Muscle of back (tissue), 13 donors: ENCODE measurements at places on chromosomes 4 and X. TPM values are rescaled to one million over a fixed set of nuclear protein-coding genes. Genes with fewer than 3 reads are reported as not detected.

Gene NEIL3
- 2.2 TPM for polyA plus RNA-seq

Gene SH3RF1
- 18.2 TPM for polyA plus RNA-seq

Gene CCNB3
- polyA plus RNA-seq: 1.1 TPM

DNA sequence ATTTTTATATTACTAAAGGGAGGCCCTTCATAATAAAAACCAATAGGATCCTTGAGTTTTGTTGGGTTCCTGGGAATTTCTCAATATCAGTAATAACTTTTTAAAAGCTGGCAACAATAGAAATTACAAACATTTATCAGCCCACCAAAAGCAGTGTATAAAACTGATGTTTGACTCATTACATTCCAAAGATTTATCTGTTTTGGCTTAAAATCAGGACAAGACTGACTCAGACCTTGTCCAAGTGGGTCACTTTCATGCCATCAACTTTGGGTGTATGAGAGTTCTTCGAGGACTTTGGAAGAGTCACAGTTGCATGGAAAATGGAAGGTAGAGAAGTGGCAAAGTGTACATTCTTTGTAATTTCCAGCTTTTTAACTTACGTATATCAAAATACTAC is 102.8 kb downstream of the FRMPD4 start:
- DNase-seq: no peak

DNA sequence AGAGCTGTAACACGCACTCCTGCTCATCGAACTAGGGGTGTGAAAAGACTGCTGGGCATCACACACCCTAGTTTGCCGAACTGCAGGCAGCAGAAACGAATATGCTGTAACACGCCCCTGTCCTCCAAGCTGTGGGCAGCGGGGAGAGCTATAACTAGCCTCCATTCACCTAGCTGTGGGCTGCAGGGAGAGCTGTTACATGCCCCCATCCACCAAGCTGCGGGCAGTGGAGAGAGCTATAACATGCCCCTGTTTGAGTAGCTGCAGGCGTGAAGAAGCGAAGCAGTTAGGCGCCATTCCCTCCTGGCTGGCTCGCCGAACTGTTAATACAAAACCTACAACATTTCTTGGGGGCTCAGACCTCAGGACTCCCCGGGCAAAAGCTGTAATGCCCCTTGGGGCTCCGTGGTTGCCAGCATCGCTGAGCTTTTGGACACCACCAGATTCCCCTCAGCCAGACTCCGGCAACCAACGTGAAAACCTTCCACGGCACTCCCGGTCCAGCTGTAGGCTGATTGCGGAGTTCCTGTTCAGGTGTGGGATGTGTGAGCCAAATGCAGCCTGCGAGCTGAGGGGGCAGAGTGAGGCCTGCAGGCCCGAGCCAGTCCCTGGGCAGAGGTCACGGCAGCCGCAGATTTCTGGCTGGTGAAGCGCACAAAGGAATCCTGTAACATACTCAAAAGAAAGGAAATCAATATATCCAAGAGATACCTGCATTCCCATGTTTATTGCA is 41.1 kb upstream of the ANKRD17 start:
- DNase-seq: no peak

- no peak for DNase-seq
Measured at GRCh38 chr4:24655326-24655725, 71.0 kb upstream of the DHX15 start.

DNA sequence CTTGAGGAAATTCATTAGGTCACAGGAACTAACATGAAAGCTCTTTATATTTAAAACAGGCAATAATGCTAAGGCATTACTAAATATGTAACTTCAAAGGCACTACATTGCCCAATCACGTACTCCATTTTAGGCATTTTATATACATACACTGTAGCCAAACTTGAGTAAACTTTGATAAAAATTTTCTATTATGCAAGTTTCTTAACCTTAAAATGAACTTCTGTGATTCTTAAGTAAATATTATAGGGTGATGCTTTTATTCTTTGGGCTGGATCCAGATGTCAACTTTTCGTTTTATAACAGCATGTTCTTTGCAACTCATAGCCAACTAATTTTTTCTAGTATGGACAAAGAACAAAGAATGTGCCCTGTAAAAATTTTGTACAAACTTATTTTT is 28.3 kb upstream of the MAP9 start:
- no peak for DNase-seq

DNA sequence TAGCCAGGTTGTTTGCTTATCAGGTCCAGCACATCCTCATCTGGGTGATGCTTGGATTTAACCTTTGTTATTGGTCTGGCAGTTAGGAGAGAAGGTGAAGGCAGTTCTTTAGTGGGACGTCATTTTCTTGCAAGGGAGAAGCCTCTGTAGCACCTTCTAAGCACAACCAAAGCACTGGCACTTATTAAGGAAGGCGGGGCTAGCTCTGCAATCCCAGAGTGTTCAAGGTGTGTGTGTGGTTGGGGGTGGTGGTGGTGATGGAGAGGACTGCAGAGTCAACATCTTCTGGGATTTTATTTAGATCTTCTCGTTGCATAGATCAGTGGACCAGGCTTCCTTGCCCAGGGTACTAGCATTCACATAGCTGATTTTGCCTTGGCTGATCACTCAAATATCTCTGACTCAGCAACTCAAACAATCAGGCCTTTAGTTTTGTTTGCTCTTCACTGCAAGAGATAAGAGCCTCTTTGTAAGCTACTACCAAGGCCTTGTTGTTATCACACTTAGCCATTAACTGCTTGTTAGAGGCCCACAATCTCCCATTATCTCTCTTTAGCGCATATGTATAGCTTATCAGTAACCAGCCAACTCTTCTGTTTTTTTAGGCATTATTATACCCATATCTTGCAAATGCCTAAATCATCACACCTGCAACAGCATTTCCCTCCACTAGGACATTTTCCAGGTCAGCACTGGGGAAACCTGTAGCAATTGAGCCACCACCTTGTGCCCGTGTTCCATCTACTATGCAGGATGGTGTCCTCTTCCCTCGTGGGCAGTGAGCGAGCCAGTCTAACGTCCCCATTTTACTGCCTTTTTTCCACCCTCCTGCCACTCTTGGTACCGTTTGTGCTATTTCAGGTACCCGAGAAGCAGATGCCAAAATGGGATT is 36.5 kb upstream of the LINC00632 start:
- DNase-seq: no peak

GRCh38 chr4:53622739-53623151 is 31.5 kb upstream of the LNX1 start:
- DNase-seq: peak; percentile 17

DNA sequence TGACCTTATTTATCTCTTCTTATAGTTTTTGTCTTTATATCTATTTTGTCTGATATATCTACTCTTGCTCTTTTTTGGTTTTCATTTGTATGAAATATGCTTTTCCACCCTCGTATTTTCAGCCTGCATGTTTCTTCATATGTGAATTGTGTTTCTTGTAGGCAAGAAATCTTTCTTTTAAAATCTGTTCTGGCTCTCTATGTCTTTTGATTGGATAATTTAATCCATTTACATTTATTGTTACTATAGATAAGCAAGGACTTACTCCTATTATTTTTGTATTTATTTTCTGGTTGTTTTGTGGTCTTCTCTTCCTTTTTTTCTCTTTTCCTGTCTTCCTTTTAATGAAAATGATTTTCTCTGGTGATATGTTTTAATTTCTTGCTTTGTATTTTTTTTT is 403.1 kb downstream of the DCAF12L2 start:
- DNase-seq: no peak

DNA sequence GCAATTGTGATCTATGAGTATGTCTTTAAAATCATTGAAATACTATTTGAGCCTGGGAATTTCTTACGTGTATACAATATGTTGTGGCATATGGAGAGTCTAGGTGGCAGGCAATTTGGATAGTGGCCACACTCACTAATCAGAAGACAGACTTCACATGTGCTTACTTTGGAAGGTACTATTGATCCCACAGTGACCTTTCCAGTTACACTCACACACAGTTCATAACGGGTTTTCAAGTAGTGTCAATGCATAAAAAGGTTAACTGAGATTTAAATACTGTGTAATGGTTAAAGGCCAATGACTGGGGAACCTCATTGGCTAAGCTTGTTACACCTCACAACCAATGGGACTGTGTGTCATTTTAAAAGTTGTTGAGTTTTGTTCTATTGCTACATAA is 783.2 kb downstream of the RPA4 start:
- DNase-seq: no peak

DNA sequence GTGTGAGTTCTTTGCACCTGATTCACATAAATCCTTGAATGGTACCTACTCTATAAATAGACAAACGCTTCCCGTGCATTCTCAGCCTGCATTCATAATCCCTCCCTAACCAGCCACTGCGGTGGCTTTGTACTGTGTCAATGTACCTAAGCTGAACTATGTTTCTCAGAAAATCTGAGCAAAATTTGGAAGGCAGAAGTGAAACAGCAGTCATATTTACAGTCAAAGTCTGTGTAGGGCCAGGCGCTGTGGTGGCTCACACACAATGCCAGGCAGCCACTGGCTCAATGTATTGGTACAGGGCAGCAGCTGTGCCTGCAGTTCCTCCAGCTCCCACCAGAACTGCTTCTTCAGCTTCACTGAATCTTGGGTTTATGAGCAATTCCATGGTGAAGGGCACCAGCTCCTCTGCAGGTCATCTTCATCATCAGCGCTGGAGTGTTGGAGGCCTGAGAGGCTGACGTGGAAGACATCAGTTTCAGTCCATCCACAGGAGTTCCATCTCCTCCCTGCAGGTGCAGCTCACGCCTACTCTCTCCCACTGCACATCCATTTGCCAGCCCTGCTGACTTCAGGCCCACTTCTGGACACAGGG is 32.3 kb upstream of the IRF2 start:
- DNase-seq: no peak

DNA sequence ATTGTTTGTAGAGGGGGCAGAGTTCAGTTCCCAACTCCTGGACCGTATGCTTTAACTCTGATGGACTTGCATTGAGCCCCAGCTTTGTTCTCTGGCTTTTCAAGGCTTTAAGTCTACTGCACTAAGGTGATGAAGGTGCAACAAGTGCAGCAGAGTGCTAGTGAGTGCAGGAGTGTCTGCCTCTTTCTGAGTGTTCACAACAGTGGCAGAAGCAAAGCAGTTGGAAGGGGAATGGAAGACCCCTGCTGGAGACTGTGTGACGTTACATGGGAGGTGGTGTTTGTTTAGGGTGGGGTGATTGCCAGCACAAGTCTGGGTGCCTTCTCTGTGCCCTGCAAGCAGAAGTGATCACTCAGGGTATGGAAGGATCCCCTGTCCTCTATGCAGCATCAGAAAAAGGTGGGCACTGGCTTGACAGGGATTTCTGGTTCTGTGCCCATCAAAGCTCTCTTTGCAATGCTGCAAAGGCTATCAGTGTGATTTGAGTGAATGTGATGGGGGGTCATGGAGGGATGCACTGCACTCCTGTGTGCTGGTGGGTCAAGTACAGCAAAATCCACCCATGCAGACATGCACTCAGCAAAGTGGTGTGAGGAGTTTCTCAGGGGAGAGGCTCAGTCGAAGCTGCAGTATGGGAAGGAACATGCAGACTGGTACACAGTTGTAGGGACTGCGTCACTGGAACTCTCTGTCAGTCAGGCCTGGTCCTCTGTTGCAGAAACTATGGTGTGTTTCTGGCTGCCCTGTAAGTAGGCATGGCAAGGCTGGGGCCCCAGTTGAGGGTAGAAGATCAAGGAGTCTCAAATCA is 70.9 kb upstream of the UGT2B7 start:
- DNase-seq: no peak

DNA sequence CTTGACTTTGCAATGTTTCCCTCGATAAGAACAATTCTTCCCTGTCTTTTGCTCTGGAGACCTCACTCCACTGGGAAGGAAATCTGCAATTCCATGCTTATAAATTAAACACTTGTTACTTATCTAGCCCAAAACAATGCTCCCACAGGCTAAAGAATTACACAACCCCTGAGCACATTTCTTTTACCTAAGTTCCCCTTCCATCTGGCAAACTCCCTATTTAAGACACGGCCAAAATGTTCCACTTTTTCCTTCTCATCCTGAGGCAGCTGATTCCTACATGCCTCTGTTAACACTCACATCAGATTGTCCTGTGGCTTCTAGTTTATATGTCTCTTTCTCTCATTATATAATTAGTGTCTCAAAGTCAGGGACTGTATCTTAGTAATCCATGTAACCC is 211.7 kb downstream of the COX18 start:
- no peak for DNase-seq

DNA sequence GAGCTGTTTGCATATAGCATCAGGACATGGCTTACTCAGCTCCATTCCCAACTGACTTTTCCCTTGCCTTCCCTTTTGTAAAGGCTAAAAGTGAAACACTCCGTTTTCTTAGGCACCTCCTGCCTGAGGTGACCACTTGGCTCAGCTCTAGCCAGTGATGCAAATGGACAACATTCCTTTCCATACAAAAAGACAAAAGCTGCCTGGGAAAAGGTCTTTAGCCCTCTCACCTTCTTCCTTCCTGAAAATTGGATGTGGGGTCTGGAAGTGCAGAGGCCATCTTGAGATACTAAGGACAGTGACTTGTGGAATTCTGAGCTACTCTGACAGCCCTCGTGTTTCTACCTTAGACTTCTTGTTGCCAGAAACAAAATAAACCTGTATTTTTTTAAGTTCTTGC is 27.7 kb upstream of the SFRP2 start:
- DNase-seq: no peak

- DNase-seq: no peak
Measured at GRCh38 chr4:113292371-113293042, 243.1 kb downstream of the ANK2 start.

GRCh38 chr4:8560265-8561047 is 19.7 kb upstream of the GPR78 start:
- DNase-seq: no peak

DNA sequence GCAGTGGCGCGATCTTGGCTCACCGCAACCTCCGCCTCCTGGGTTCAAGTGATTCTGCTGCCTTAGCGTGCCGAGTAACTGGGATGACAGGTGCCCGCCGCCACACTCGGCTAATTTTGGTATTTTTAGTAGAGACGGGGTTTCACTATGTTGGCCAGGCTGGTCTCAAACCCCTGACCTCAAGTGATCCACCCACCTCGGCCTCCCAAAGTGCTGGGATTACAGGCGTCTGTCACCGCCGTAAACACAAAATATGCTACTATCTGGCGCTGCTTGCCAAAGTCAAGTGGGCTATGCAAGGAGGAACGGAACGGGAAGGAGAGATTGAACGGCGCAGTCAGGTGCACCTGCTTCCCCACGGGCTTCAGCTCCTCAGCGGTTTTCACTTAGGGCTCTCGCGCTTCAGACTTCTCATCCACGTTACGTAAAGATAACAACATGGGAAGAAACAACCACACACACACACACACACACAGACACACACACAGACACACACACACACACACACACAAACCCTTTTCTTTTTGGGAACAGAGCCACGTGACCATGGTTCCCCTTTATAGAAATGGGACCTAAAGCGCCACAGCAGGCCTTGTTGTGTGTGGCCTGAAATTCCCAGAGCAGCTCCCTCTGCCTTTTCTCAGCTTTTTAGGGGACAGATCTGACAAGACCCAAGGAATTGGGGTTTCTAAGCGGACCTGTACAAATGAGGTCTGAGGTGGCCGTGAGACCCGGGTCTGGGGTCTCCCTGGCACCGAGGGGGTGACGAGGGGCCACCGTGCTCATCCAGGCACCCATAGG is 1.5 kb downstream of the P2RY8 start:
- no peak for DNase-seq
